Upper lobe of right lung (tissue), 1 donor: ENCODE measurements at places on chromosomes 4 and X.
A peak's percentile ranks its signal among the peaks of the same experiment; 100 is the strongest.

- no peak for DNase-seq
Observed at GRCh38 chr4:76607266-76607799, 172.3 kb downstream of the SHROOM3 start.

- no peak for DNase-seq
Observed at GRCh38 chr4:156298230-156298629, 344.6 kb upstream of the CTSO start.

DNA sequence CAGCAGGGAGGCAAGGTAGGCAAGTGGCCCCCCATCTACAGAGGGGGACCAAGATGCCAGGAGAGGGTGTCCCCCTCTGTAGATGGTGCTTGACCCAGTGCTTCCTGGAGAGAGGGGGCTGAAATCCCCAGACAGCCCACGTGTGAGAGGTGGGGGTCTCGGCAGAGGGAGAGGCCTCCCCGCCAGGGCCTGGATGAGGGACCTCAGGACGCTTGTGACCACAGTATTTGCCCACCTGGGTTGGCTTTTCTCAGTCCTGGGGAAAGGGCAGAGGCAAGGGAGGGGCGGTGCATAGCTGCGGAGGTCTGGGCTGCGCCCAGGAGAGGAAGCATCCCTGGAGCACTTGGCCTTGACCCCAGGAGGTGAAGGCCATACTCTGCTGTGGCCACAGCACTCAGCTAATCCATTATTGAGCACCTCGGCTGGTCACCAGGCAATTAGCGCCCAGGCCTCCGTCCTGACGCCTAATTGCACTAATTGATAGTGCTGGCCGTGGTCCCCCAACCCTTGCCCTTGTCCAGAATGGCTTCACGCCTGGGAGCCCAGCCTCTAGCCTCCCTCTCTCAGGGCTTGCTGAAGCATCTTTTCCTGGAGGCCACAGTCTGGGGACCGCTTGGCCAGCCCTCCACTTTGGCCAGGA lies 30.7 kb downstream of the HMX1 start:
- peak; percentile 48 for DNase-seq

GRCh38 chr4:159682996-159683395 lies 580.1 kb downstream of the RAPGEF2 start:
- DNase-seq = no peak

- no peak for DNase-seq
Observed at GRCh38 chrX:49183701-49184281, 2.4 kb downstream of the PRICKLE3 start.

GRCh38 chr4:150323406-150324325 lies 245.4 kb downstream of the DCLK2 start:
- no peak for DNase-seq

GRCh38 chr4:140448830-140449229 lies 21.4 kb upstream of the CLGN start:
- no peak for DNase-seq

GRCh38 chrX:3184176-3184930 lies 143.1 kb downstream of the ARSF start:
- no peak for DNase-seq

DNA sequence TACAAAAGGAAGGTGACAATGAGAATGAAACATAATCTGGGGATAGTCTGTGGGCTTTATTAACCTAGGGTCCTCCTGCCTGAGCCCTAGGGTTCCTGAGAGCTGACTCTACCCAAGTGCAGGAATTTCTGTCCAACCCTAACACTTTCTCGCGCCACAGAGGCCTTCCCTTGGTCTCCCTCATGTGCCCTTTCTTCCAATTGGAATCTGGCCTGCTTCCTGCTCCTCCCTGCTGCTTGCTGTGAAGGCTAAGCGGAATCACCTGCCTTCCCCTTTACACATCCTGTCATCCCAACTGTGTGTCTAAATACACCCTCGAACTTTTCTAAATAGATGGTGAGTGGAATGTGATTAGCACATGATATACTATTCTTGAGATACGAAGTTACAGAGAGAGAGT lies 5.9 kb downstream of the MAGEA11 start:
- DNase-seq = no peak

GRCh38 chr4:141046255-141046654 lies 87.0 kb downstream of the RNF150 start:
- no peak for DNase-seq

DNA sequence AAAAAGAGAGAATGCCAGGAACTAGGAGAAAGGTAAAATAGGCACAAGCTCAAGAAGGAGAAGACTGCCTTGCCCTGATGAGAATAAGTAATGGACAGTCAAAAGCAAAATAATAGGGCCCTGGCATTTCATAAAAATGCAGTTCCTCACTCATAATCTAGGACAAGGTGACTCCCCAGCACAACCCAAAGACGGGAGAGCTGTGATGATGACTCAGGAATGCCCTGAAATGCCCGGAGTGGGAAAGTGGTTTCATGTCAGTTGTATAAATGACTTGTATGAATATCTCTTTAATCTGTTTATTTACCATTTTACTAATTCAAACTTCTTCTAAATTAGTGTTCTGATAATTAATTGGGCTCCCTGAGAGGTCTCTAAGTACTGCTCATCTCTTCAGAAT lies 28.8 kb upstream of the SETD7 start:
- no peak for DNase-seq

GRCh38 chr4:82562564-82562854 lies 721 bp upstream of the TMEM150C start:
- no peak for DNase-seq

DNA sequence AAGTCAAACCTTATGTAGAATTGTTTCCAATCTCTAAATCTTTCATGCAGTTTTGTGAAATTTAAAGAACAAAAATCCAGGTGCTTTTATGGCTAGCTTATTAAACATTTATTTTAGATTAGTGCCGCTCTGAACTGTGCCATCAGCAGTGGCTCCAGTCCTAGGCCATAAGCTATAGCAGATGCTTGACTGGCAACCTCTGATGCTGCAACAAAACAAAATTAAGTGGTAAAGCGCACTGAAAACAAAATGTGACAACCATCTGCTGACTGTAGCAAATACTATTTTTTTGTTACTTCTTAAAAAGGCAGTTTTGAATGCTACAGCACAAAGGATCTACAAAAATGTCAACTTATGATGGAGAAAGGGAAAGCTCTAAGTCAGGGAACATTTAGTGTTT lies 237.4 kb downstream of the DCLK2 start:
- DNase-seq = no peak

DNA sequence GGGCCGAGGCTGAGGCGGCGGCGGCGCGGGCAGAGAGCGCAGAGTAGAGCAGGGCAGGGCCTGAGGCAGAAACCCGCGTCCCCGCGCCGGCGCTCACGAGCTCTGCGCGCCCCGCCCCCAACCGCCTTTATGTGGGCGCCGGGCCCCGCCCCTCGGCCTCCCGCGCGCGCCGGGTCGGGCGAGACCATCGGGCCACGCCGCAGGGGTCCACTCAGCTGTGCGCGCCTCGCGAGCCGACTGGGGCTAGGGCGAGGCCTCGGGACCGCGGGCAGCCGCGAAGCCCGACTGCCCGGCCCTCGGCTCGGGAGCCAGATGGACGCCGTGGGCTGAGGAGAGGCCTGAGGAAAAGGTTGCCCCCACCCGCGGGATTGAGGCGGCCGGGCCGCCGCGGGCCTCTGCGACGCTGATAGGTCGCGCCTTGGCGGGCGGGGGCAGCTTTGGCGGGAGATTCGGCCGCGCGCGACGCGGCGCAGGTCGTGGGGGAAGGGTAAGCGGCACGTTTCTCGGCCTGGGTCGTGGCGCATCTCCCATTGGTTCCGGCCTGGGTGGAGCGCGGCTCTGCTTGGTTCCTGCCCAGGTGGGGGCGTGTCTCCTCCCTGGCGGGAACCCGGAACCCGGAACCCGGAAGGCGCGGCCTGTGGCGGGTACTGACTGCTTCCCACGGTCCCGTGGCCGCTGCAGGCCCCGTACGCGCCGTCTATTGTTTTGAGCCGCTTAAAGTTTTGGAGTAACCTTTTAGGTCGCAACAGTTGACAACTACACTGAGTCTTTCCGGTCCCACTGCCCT lies at the start of gene SLBP:
Gene SLBP, minus strand, starts transcription at position 104 of the 787 bp plus-strand sequence. CDS start 131 bp downstream, outside the sequence.
- peak; percentile 99 for DNase-seq

GRCh38 chrX:136200466-136200865 lies 50.7 kb downstream of the MAP7D3 start:
- no peak for DNase-seq

DNA sequence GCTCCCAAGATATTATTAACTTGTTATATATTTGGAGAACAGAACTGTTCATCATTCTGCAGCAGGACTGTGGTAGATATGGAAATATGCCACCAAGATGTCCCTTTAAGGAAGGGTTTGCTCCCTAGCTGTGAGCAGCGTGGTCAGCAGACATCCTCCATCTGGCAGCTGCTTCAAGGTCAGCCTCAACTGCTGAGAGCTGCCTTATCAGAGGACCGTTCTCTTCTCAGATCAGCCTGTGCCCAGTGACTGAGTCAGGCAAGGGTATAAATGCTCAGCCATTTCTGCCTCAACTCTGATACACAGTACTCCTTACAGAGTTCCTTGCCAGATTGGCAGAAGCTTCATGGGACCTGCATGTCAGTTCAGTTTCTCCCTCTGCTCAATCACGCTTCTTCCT lies 63.4 kb upstream of the MAGEB2 start:
- DNase-seq = no peak

DNA sequence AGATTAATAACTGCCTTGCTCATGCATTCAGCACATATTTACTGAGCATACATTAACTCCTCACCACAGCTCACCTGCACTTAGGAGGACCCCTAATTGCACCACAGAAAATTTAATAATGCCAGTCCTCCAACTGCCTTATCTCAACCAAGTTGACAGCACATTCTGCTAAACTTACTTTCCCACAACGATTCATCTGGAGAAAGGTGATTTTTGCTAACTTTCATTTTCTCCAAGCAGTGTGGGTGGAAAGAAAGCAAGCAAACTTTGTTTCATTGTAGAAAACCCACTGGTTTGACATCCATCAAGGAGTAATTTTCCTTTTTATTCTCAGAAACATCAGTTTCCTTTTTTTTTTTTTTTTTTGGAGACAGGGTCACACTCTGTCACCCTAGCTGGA lies 49.1 kb downstream of the RASGEF1B start:
- no peak for DNase-seq

DNA sequence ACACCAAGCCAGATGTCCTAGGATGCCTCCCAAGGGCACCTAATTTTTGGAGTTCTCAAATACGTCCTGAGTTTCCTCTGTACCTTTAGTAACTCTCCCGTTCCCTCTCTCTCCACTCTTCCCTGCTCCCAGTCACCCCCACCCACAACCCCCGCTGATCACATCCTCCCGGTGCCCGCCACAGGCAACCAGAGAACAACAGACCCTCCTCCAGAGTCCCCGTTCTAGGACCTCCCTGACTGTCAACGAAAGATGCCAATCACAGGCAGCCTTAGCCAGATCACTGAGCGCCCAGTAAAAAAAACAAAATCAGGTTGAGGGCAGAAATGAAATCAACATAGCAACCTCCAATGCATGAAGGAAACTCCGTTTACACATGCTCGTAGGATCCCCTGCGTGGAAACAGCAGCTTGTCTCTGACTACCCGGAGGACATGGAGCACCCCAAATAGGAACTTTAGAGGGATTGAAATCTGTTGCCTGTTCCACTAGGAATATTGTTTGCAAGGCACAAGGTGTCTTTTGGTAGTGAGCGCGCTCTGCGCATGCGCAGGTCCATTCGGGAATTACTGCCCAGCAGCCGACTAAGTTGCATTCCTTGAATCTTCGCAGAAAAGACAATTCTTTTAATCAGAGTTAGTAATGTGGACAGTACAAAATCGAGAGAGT lies at the start of gene GABRB1:
Gene GABRB1, plus strand, starts transcription at position 557 of the 668 bp plus-strand sequence.
- peak; percentile 78 for DNase-seq

- no peak for DNase-seq
Observed at GRCh38 chr4:128854433-128854832, 44.9 kb downstream of the JADE1 start.

DNA sequence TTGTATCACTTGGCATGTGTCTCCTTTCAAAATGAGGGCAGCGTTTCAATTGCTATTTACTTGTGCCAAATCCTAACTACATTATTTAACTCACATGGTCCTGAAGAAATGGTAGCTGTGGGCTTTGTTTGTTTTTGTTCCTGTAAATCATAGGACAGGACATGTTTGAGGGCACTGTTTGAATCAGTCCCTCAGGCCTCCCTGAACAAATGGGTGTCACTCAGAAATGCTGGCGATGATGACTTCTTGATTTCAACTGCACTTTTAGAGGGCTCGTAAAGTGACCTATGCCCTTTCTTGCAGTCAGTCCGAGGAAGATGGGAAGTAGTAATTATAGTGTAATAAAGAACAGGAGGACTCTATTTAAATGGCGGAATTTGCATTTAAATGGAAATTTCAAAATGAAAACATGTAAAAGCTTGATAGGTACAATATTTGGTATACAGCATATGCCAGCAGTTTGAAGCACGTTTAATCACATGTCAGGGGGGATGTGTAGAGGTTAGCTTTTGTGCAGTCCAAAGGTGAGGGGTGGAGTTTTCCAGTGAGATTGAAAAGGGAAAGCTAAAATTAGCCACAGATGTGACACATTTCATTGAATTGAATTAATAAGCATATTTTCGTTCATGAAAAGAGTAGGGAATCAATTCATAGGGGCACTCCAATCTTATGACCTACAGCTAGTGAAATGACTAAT lies 1958.7 kb upstream of the IGFBP7 start:
- DNase-seq = no peak

DNA sequence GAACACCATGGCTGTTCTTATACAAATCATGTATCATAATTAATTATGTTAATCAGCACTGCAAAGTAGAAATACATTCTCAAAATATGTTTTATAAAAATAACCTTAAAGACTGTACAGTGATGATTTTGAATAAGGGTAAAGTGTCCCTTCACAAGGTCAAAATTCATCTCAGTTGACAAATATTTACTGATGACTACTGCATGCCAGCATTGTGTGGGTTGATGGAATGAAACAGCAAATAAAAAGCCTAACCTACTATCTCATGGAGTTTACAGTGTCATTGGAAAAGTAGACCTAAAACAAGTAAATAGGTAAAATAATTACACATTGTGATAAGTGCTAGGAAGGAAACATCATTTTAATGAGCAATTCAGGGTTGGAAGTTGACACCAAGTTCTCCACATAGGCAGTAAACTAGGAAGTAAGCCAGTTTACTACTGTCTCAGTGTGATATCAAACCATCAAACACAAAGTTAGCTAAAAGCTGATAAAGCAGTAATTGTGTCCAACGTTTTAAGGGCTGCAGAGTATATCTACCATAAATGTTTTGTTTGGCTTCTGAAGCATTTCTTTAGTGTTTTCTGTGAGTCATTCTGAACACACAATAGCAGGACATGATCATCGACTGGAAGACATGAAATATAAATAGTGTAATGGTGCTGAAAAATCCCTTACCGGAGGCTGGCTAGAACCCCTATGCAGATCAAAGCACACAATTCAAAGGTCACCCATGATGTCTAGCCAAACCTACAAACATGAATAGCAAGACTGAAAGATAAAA lies 221.8 kb downstream of the DACH2 start:
- DNase-seq = no peak

- no peak for DNase-seq
Observed at GRCh38 chr4:18405054-18405453, 383.5 kb upstream of the LCORL start.

DNA sequence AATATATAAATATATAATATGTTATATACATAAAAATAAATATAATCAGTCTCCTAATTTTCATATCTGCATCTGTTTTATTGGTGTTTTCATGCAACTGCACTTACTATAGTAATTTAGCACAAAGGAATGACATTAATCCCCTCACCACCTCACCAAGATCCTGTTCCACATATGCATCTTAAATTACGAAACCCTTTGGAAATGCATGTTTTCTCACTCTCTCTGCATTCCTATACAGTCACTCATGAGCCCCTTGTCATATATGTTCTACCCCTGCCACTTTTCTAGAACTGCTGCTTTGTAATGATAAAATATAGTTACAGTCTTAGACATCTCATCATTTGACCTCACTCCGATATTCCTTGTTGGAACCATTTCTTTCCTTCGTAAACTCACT lies 728.7 kb upstream of the SLIT2 start:
- DNase-seq = no peak
